ENCODE measurements at places on chromosomes 7 and 10. TPM values are rescaled to one million over a fixed set of nuclear protein-coding genes. Genes with fewer than 3 reads are reported as not detected.

The GNGT1 gene
- total RNA-seq = not detected

DNA sequence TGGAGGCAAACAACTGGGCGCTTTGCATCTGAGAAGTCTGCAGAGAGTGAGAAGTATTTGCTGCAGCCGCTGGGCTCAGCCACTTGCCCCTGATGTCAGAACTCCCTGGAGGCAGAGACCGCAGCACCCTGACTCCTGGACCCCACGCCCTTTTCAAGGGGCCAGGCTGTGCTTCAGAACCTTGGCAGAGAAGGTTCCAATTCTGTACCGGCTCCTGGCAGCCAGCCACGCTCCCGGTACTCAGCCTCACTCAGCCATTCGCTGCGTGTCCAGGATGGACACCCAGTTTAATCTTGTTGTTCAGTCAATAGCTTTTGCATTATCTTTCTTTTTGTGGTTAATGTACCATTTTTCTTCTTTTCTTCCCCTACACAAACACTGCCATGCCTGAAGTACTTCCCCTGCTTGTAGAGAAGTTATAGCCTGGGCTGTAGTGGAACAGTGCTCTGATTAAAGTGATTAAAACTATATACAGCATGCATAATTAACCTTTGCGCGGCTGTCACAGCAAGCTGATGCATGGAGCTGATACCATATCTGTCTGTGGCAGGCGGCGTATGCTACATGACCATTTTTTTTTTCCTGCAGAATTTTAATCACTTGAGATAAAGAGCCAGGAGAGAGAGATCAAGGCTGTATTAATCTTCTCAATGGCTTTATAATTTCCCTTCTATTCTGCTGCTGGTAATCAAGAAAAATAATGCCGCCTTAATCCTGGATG lies 578.5 kb downstream of the SDK1 start:
- no peaks in the 10 kb centered on the region for H3K4me1 ChIP-seq
- no peak overlapping the region for H3K4me3 ChIP-seq
- H3K27me3 ChIP-seq = no peaks in the 10 kb centered on the region
- no peaks in the 10 kb centered on the region for H3K36me3 ChIP-seq

DNA sequence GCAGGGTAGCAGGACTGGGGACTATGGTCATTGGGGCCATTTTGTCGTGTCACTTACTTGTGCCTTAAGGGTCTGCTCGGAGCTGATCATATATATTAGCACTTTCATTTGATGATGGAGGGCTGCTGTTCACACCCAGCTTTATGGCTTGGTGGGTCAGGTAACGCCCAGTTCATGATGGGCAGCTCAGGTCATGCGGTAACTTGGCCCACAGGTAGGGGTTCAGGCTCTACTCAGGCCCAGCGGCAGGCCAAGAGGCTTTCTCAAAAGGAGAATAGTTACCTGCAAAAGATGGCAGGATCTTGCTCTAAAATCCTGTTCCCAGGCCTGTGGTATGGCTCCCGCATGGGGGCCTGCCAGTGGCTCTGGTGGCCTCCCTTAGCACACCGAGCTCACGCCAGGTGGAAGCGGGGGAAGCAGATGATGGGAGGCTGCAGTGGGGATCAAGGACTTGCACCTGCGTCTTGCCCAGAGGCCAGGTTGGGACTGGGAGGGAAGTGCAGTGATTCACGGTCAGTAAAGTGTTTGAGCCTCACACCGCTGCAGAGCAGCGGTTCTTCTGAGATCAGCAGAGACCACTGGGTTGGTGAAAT lies 109.5 kb downstream of the ADCY1 start:
- no peak for DNase-seq
- no peaks in the 10 kb centered on the region for H3K4me1 ChIP-seq
- no peak overlapping the region for H3K27ac ChIP-seq

DNA sequence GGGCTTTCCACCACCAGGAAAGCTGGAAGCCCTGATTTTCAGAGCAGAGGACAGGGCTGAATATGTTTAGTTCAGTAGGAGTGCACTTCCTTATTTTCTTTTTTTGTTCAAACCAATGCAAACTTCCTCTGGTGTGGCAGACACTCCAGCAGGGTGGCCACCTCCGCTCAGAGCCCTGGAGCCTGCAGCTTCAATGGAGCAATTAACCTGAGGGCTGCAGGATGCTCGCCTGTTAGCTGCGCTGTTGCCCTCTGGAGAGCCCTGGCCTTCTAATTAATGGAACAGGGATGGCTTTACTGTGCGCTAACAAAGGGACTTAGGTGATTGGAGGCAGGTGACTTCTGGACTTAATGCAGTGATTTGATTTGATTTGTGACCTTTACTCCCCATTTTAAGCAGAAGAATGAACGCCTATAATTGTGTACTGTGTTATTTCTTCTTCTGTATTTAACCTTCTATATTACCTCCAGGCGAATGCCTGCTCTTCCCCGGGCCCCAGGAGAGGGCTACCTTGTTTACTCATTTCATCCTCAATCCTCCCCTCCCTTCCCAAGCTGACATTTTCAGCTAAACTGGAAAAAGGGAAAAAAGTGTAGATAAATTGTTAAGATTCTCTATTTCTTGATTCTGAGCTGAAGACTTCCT lies 123.0 kb upstream of the CTBP2 start:
- H3K36me3 ChIP-seq = no peaks in the 10 kb centered on the region
- H3K27me3 ChIP-seq = no peaks in the 10 kb centered on the region
- H3K4me1 ChIP-seq = no peaks in the 10 kb centered on the region
- DNase-seq = no peak

The PILRA gene
- 0.33 TPM for total RNA-seq

GRCh38 chr7:32943252-32944030 lies 13.8 kb upstream of the FKBP9 start:
- DNase-seq = no peak
- H3K27ac ChIP-seq = no peak overlapping the region
- peak overlapping the region; percentile 77 for H3K4me3 ChIP-seq
- no peaks in the 10 kb centered on the region for H3K27me3 ChIP-seq
- no peaks in the 10 kb centered on the region for H3K4me1 ChIP-seq

DNA sequence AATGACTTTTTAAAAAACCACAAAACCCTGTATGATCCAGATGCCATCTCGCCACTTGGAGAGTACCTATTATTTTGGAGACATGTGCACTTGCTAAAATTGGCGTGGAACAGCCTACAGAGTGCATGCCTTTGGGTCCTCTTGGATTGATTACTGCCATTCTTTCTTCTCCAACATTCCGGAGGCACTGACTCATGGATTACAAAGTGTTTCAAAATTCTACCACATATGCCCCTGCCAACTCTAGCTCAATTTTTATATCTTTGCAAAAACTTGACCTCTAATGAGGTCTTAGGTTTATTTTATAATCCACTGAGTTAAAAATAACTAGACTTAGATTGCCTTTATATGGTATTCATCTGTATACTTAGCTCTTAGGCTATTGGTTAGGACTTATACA lies 55.8 kb upstream of the KIF5B start:
- H3K4me1 ChIP-seq = peaks cover 6% of the 10 kb centered on the region
- peak; percentile 83 for DNase-seq
- no peak overlapping the region for H3K4me3 ChIP-seq

GRCh38 chr7:1537535-1538412 lies 7.3 kb downstream of the MAFK start:
- H3K4me3 ChIP-seq = peak overlapping the region; percentile 43
- H3K4me1 ChIP-seq = peaks cover 39% of the 10 kb centered on the region
- DNase-seq = peak; percentile 96
- peaks cover 31% of the 10 kb centered on the region for H3K36me3 ChIP-seq
- H3K27ac ChIP-seq = peak overlapping the region; percentile 100

- no peak for DNase-seq
- H3K27me3 ChIP-seq = no peaks in the 10 kb centered on the region
- no peak overlapping the region for H3K4me3 ChIP-seq
- H3K36me3 ChIP-seq = no peaks in the 10 kb centered on the region
- no peaks in the 10 kb centered on the region for H3K4me1 ChIP-seq
Observed at GRCh38 chr7:159118197-159118595, 26.5 kb downstream of the VIPR2 start.

The ACTL6B gene
- not detected for total RNA-seq

DNA sequence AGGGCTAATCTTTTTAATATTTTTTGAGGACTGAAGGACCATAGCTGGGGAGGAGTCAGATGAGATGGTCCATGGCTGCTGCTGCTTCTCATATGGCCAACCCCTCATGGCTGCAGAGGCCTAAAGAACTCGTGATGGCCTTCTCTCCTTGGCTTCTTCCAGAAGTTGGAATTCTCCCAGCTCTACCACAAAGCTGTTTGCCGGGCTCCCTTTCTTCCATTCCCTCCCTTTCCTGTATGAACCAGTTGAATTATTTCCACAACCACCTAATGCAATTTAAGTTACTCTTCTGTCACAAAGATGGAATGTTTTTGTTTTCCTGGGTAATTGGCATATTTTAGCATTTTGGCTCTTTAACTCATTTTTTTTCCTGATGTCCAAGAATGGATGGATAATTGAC lies 80.7 kb downstream of the PHTF2 start:
- no peaks in the 10 kb centered on the region for H3K36me3 ChIP-seq
- H3K27ac ChIP-seq = no peak overlapping the region
- H3K4me1 ChIP-seq = peaks cover 2% of the 10 kb centered on the region
- no peak overlapping the region for H3K4me3 ChIP-seq
- H3K27me3 ChIP-seq = no peaks in the 10 kb centered on the region

- no peaks in the 10 kb centered on the region for H3K36me3 ChIP-seq
- peaks cover 4% of the 10 kb centered on the region for H3K4me1 ChIP-seq
- no peak for DNase-seq
- H3K4me3 ChIP-seq = no peak overlapping the region
- H3K27ac ChIP-seq = no peak overlapping the region
- no peaks in the 10 kb centered on the region for H3K27me3 ChIP-seq
Observed at GRCh38 chr7:27154369-27154768, 2.0 kb upstream of the HOXA3 start.

GRCh38 chr10:91077549-91078071 lies 142.9 kb upstream of the PCGF5 start:
- H3K36me3 ChIP-seq = no peaks in the 10 kb centered on the region
- no peak overlapping the region for H3K27ac ChIP-seq
- H3K27me3 ChIP-seq = peaks cover under 1% of the 10 kb centered on the region
- no peak overlapping the region for H3K4me3 ChIP-seq

DNA sequence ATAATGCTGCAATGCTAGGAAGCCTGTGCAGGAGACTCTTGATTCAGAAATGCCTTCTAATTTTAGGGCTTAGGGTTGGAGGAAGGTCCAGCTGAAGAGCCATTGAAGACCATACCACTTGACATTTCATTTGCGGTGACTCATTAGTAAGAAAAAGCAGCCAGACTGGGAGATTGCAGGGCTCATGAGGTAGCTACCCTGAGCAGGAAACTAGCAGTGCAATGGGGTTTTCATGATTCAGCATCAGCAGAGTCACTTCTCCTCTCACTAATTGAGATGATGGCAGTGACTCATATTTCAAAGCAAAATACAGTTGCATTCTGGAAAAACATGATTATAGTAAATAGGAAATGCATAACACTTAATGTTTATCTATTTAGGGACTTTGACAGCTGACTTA lies 434.1 kb downstream of the DNAJB9 start:
- no peaks in the 10 kb centered on the region for H3K27me3 ChIP-seq
- no peak overlapping the region for H3K27ac ChIP-seq
- no peaks in the 10 kb centered on the region for H3K36me3 ChIP-seq

The HTR7 gene
- total RNA-seq = 0.77 TPM

GRCh38 chr10:109914966-109915365 lies 8.3 kb downstream of the XPNPEP1 start:
- H3K4me3 ChIP-seq = no peak overlapping the region
- peak overlapping the region; percentile 10 for H3K27ac ChIP-seq
- no peaks in the 10 kb centered on the region for H3K27me3 ChIP-seq
- DNase-seq = peak; percentile 97
- H3K4me1 ChIP-seq = peaks cover 7% of the 10 kb centered on the region
- H3K36me3 ChIP-seq = peaks cover 3% of the 10 kb centered on the region

DNA sequence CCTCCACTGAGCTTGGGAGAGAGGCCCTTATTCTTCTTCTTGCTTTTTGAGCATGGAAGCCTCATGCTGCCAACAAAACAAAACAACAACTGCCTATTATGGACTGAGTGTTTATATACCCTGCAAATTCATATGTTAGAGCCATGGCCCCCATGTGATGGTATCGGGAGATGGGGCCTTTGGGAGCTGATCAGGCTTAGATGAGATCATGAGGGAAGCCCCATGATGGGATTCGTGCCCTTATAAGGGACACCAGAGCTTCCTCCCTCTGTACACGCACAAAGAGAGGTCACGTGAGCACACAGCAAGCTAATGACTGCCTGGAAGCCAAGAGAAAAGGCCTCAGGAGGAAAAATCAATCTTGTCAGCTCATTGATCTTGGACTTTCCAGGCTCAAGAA lies 235.0 kb downstream of the FANK1 start:
- no peaks in the 10 kb centered on the region for H3K27me3 ChIP-seq
- H3K4me3 ChIP-seq = no peak overlapping the region
- H3K36me3 ChIP-seq = no peaks in the 10 kb centered on the region
- peaks cover 5% of the 10 kb centered on the region for H3K4me1 ChIP-seq

The TDRD1 gene
- not detected for total RNA-seq

GRCh38 chr10:102114861-102115618 lies 5.1 kb downstream of the LDB1 start:
- H3K36me3 ChIP-seq = peaks cover 13% of the 10 kb centered on the region
- H3K27me3 ChIP-seq = no peaks in the 10 kb centered on the region
- H3K27ac ChIP-seq = peak overlapping the region; percentile 40
- peaks cover 34% of the 10 kb centered on the region for H3K4me1 ChIP-seq
- peak overlapping the region; percentile 87 for H3K4me3 ChIP-seq

The SPDYE9 gene
- total RNA-seq = not detected

GRCh38 chr10:8049865-8050555 lies 4.5 kb upstream of the GATA3 start:
- H3K27ac ChIP-seq = no peak overlapping the region
- peak overlapping the region; percentile 2 for H3K4me3 ChIP-seq
- no peaks in the 10 kb centered on the region for H3K36me3 ChIP-seq
- peaks cover 5% of the 10 kb centered on the region for H3K4me1 ChIP-seq
- peaks cover 84% of the 10 kb centered on the region for H3K27me3 ChIP-seq

The LLCFC1 gene
- total RNA-seq = not detected

GRCh38 chr10:116779076-116779687 lies 36.8 kb upstream of the HSPA12A start:
- no peaks in the 10 kb centered on the region for H3K27me3 ChIP-seq
- peak; percentile 39 for DNase-seq
- no peak overlapping the region for H3K4me3 ChIP-seq
- H3K36me3 ChIP-seq = no peaks in the 10 kb centered on the region
- H3K27ac ChIP-seq = no peak overlapping the region

DNA sequence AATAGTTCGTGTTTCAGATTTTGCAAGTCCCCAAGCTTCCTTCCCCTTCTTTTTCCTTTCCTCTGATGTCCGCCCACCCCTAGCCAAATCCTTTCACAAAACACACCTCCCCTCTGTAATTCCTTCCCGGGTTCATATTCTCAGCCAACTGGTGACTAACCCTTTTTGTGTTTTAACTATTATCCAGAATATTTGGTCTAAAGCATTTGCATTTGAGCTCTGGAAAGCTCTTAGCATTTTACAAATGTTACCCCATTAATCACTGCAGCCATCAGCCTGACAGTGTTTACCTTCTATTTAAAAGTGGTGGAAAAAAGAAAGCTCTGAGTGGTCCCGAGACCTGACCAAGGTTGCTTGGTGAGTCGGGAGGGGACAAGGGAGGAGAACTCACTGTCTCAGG lies 139.0 kb downstream of the CREB5 start:
- H3K27me3 ChIP-seq = no peaks in the 10 kb centered on the region
- H3K4me3 ChIP-seq = no peak overlapping the region
- H3K4me1 ChIP-seq = no peaks in the 10 kb centered on the region
- peak; percentile 36 for DNase-seq

All from fibroblast of lung (primary cell).